ENCODE measurements at places on chromosomes 1 and 21.

GRCh38 chr1:231642618-231643017, 16.0 kb downstream of the DISC1 start:
- DNase-seq: no peak

GRCh38 chr1:94989398-94989797, 62.5 kb upstream of the CNN3 start:
- DNase-seq: peak; percentile 64

DNA sequence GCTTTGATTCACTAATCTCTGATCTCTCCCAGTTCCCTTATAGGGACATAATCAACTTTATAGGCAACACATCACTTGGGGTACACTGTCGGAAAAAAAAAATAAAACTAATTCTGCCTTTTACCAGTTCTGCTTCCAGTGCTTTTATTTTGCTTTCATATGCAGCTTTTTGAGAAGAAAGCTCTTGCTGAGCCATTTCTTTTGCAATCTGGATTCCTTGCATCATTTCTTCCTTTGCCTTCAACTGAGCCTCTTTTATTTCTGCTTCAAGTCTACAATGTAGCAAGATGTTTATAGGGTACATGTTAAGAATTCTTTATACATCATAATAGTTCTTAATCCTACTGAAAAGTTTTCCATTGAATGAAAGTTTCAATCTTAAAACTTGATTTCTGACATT, 30.6 kb downstream of the KIF14 start:
- DNase-seq: no peak

DNA sequence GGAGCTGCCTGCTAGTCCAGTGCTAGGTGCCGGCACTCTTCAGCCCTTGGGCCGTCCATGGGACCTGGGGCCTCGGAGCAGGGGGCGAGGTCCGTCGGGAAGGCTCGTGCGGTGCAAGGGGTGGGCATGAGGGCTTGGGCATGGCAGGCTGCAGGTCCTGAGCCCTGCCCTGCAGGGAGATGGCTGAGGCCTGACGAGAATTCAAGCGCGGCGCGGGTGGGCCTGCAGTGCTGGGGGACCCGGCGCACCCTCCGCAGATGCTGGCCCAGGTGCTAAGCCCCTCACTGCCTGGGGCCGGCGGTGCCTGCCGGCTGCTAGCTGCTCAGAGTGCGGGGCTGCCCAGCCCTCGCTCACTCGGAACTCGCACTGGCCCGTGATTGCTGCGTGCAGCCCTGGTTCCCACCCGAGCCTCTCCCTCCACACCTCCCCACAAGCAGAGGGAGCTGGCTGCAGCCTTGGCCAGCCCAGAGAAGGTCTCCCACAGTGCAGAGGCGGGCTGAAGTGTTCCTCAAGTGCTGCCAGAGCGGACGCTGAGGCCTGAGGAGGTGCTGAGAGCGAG, 467.0 kb downstream of the AGBL4 start:
- DNase-seq: peak; percentile 81

GRCh38 chr1:163785868-163786405, 464.2 kb downstream of the NUF2 start:
- no peak for DNase-seq

DNA sequence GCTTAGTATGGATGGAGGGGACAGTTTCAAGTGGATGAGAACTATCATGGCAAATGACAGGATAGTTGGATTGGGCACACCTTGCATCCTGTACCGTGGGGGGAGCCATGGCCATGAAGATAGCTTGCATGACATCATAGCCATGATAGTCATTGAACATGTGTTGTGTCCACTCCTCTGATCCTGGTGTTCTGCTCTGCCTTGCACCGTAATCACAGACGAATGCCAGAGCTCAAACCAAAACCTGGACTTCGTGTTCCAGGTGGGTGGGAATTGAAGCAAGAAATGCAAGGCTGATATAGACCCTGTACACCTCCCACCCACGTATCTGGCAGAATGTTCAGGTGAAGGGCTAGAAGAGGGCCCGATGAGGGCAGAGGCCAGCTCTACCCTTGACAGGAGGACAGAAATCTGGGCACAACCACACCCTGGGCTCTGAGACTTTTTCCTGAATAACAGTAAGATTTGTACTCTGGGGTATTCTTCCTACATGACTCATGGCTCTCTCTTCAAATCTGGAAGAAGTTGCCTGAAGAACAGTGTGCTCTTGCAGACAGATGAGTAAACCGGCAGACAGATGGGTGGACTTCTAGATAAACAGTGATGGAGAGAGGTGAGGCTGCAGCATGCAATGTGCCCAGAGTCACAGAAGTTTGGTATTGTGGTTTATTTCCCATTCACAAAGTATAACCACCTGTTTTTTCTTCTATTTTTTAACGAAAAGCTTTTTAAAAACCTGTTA, 45.0 kb downstream of the KCNJ6 start:
- DNase-seq: no peak
